ENCODE measurements at places on chromosomes 11 and 22. TPM values are rescaled to one million over a fixed set of nuclear protein-coding genes. Genes with fewer than 3 reads are reported as not detected.
A peak's percentile ranks its signal among the peaks of the same experiment; 100 is the strongest.

CBLIF gene
- total RNA-seq = not detected

SLC22A6 gene
- total RNA-seq = not detected

DNAJB7 gene
- not detected for total RNA-seq

SMTNL1 gene
- not detected for total RNA-seq

PGA5 gene
- total RNA-seq = 2.0 TPM

NCF4 gene
- total RNA-seq = not detected

APOBEC3B gene
- 23.3 TPM for total RNA-seq

MRGPRE gene
- not detected for total RNA-seq

TRPC6 gene
- not detected for total RNA-seq

PKNOX2 gene
- 14.6 TPM for total RNA-seq

LAYN gene
- 18.8 TPM for total RNA-seq

DKK3 gene
- total RNA-seq = 263 TPM

IGLL5 gene
- total RNA-seq = not detected

MUC2 gene
- total RNA-seq = not detected

SCGB1D2 gene
- not detected for total RNA-seq

WT1 gene
- total RNA-seq = 0.96 TPM

WNT7B gene
- total RNA-seq = not detected

DNA sequence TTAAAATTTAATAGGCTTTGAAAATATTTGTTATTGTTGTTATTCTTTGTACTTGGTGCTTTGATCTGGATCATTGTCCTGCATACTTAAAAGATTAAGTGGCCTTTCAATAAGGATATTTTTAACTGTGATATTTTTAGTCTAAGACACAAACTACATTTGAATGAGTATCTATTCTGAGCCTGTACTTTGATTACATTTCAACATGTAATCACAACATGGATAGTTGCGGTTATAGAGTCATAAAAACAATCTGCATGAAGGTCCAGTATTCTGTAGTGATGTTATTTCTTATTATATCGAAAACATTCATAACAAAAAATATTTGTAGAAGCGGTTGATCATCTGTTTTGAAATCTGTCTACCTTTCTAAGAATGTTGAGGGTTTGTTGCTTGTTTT is 58.6 kb downstream of the HIPK3 start:
- no peak for DNase-seq

- DNase-seq = no peak
Observed at GRCh38 chr11:70024036-70024772, 53.9 kb upstream of the ANO1 start.

- DNase-seq = peak; percentile 57
Observed at GRCh38 chr11:10032935-10033334, 261.1 kb downstream of the SBF2 start.

- no peak for DNase-seq
Observed at GRCh38 chr22:19713650-19714311, 522 bp upstream of the SEPTIN5 start.

GRCh38 chr22:42895087-42895486 is 38.0 kb upstream of the ARFGAP3 start:
- DNase-seq = no peak

GRCh38 chr11:67291481-67292381 is 2.6 kb downstream of the ANKRD13D start:
- DNase-seq = no peak

GRCh38 chr11:87193756-87194470 is 156.2 kb downstream of the TMEM135 start:
- no peak for DNase-seq

GRCh38 chr11:293852-294661 is 5.1 kb downstream of the PGGHG start:
- DNase-seq = no peak

GRCh38 chr22:47009304-47010101 is 247.1 kb downstream of the TBC1D22A start:
- no peak for DNase-seq

- no peak for DNase-seq
Observed at GRCh38 chr11:8087185-8087584, 6.2 kb downstream of the TUB start.

DNA sequence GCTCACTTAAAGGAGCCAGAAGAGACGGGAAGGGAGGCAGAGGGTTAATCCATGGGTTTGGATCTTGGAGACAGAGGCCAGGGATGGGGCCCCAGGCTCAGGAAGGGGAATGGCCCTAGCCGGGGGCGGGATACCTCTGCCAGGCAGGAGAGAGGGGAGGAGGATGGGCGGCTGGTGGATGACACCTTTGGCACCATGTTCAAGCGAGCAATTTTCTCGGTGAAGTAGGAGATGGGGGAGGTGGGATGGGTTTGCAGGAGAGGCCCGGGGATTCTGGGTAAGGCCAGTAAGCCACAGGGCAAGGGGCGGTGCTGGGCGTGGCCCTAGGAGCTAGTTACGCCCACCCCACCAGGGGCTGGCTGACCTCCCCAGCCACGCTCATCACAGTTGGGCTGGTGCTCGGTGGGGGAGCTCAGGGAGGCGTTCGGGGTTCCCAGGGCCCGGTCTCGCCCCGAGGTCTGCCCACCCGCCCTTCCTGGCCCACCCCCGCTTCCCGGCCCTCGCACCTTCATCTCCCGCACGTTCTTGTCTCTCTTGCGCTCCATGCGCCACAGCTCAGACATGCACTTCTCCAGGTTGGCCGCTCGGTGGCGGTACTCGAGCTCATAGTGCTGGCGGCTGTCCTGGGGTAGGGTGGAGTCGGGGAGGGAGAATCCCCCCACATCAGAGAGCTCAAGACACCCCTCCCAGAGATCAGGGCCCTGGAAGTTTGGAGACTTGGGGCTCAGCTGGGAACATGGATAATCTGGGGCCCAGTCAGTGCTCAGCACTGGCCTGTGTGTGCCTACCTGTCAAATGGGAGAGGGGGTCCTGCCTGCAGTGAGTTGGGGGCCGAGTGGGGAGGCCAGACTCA is 12.7 kb downstream of the BAIAP2L2 start:
- DNase-seq = no peak

DNA sequence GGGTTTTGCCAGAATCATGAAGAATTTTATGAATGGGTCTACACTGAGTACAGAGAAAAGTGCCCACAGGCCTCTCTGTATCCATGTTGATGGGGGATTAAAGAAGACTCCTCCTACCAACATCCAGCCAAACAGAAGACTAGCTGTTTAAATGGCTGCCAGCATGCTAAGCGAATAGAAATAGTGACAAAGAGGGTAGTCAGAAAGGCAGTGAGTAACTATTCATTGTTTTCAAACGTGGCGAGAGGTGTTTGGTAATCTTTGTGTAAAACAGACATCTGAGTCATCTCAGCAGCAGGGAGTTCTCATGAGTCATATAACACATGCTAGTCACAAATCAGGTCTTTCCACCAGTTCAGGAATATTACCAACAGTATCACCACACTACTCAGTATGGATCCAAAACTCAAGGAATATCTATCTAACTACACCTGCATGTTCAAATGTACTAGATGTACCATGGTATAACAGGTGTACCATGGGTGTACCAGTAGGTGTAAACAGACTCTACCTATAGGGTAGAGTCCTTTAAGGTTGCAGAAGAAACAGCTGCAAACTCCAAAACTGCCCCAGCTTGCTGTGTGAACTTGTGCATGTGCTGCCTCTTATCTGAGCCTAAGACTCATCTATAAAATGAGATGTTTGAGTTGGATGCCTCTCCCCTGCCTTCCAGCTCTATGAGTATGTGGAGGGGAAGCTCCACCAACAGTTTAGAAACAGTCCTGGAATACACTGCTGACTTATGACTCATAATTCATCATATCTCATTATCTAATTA is 82.0 kb downstream of the SLC1A2 start:
- DNase-seq = peak; percentile 100

GRCh38 chr11:124814739-124815138 is 14.5 kb upstream of the MSANTD2 start:
- no peak for DNase-seq

DNA sequence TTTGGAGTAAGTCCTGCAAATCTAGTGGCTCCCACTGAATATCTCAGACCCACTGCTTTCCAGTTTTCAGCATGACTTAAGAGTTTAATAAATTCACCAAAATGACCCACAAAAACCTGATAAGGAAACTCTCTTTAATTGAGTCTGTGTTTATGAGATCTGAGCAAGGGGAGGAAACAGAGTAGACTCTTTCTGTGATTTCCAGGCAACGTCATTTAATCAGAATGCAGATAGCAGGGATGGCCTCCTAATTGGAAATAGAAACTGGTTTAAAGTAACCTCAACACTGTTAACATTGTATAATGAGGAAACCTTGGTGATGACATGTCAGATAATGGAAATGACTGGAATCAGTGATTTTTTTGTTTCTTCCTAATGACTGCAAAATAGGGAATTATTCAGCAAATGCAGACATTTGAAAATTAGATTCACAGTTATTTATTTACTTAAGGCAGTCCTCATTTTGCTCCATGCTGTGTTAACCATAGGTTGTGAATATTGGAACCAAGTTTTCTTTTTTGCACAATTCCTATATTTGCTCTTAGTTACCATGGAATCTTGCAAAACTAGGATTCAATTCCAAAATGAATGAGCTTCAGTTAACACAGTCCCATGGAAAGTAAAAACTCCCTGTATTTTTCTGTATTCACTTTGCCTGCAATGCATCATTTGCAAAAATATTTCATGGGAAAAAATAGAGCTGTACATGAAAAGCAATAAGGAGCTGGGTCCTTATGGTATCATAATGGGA is 1324.5 kb downstream of the LRRC4C start:
- DNase-seq = no peak

GRCh38 chr11:13963169-13963948 is 836 bp downstream of the SPON1 start:
- DNase-seq = no peak

GRCh38 chr11:67022341-67022933 is 497 bp upstream of the SYT12 start:
- peak; percentile 17 for DNase-seq

GRCh38 chr22:39712751-39713525 is 142.4 kb downstream of the CACNA1I start:
- no peak for DNase-seq

DNA sequence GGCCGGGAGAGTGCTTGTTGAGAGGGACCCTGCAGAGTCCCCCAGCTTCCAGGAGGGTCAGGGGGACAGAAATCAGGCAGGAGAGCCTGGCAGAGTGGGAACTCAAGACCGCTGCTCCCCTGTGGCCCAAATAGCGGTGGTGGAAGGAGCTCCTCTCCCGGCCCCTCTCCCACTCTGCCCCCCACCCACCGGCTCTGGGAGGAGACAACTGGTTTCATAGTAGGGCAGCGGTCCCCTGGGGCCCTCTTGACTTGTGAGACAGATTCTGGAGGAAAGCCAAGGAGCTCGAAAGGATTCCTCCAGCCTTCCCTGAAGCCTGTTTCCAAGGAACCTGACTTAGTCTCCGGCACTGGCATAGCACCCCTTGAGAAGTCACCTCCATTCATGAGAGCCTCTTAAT is 10.1 kb downstream of the PKNOX2 start:
- no peak for DNase-seq

GRCh38 chr11:116465056-116465455 is 307.7 kb downstream of the BUD13 start:
- no peak for DNase-seq

DNA sequence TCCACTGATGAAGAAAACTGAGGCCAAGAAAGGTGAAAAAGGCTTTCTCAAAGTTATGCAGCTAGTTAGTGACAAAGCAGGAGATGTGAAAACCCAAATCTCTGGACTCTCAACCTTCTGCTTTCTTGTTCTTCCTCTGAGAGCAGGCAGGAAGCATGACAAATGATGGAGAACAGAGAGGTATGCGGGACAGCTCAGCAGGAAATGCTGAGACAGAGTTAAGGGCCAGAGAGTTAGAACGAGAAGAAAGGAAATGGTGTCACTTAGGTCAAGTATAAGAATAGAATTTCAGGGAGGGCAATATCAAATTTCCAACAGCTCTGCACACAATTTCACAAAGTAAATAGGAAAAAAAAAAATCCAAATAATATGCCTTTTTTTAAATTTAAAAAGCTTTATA is 67.6 kb upstream of the ARHGAP42 start:
- DNase-seq = peak; percentile 38

- DNase-seq = no peak
Observed at GRCh38 chr11:104798789-104799188, 99.5 kb downstream of the CASP12 start.

GRCh38 chr11:14506532-14506931 is 6.9 kb upstream of the COPB1 start:
- no peak for DNase-seq

DNA sequence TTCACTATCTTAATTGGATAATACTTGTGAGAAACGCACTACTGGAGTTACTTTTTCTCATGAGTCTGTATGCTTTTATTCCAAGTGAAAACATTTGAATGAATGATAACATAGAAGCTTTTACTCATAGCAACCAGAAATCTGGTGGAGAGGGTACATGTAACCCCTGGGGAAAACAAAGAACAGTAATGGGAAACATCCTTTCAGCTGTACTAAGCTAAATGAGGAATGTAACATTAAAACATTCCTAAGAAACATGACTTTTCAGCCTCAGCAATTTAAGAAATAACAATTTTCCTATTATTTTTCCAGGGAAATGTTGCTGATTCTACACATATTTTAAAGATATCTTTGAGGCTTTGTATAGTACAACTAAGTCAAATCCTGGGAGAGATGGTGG is 97.2 kb upstream of the CEP126 start:
- DNase-seq = peak; percentile 39

DNA sequence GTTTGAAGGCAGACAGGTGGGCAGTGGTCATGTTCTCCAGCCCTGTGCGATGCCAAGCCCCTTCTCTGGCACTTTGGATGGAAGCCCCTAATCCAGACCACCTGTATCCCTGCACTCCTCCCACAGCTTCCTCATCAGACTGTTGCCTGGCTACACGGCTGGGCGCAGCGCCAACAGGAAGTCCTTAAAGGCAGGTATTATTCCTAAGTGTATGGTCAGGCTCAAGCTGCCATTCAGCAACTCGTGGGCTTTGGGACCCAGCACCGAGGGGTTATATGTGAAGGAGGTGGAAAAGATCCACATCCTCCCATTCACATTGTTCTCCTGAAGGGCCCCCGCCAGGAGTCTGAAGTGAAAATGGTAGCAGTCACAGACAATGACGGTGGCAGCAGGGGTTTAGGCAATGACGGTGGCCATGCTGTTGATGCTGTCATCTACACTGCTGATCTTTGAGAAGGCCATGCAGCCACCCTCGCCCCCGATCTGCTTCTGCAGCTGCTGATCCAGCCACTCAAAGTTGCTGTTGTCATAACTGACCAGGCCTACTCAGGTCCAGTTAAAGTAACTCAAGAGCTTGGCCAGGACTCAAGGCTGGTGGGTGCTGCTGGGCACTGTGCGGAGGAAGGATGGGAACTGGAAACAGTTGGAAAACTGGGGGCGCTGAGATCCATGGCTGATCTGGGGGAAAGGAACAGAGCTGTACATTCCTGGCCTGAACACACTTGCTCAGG is 27.7 kb downstream of the OR6Q1 start:
- peak; percentile 54 for DNase-seq

GRCh38 chr11:105332171-105332570 is 192.6 kb upstream of the CARD18 start:
- DNase-seq = no peak

GRCh38 chr11:115780646-115781362 is 276.6 kb upstream of the CADM1 start:
- DNase-seq = no peak

GRCh38 chr11:36266767-36267166 is 22.5 kb downstream of the COMMD9 start:
- no peak for DNase-seq

GRCh38 chr11:47552056-47552565 is 821 bp downstream of the CELF1 start:
- peak; percentile 39 for DNase-seq

Data from LHCN-M2 (cell line).